ENCODE measurements at places on chromosomes 4 and X. TPM values are rescaled to one million over a fixed set of nuclear protein-coding genes. Genes with fewer than 3 reads are reported as not detected.
A peak's percentile ranks its signal among the peaks of the same experiment; 100 is the strongest.

Gene XAGE1B
- not detected for total RNA-seq

DNA sequence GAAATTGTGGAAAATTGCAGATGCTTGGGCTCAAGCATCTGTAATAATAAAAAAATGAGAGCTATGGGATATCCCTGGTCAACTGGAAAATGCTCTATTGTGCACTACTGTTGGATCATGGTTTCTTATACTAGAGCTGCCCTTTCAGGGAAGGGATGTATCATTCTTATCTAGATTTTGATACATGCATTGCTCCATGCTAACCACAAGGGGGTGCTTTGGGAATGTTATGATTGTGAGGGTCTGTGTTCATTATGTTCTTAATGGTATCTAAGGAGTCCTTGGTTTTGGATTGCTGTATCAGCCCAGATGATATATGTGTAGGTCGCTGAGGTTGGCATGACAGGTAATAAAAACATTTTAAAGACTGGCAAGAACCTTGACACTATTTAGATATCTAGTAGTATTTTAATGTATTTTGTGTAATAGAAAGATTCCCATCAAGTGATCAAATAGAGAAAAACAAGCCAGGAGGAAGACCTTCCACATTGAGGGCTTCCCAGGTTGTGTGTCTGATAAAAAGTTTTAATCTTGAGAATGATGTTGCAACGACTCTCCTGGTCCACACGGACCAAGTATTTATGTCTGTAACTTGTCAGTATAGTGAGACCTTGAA is 49.2 kb upstream of the TLR2 start:
- no peak for DNase-seq

- no peak for DNase-seq
Observed at GRCh38 chrX:136629084-136629750, 18.7 kb upstream of the CD40LG start.

- no peak for DNase-seq
Observed at GRCh38 chrX:94758130-94758529, 1084.1 kb downstream of the FAM133A start.

Gene CENPVL1
- not detected for total RNA-seq

DNA sequence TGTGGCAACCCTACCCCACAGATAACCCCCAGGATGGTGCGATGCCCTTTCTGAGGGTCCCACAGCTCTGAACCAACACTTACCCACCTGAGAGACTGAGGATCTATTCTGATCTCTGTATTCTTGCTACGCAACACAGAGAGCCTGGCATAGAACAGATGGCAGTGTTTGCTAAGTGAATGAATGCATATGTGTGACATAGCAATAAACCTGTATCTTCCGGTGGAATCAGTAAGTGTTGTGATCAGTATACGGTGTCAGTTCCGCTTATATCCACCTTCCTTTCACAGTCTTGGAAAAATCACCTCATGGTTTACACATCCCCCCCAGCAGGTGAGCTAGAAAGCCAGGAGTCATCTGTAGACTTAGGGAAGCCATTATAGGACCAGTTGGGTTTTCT is 5.9 kb upstream of the HSD17B10 start:
- no peak for DNase-seq

Gene SPACA5
- not detected for total RNA-seq

Gene SLC9B1
- total RNA-seq, result not detected

DNA sequence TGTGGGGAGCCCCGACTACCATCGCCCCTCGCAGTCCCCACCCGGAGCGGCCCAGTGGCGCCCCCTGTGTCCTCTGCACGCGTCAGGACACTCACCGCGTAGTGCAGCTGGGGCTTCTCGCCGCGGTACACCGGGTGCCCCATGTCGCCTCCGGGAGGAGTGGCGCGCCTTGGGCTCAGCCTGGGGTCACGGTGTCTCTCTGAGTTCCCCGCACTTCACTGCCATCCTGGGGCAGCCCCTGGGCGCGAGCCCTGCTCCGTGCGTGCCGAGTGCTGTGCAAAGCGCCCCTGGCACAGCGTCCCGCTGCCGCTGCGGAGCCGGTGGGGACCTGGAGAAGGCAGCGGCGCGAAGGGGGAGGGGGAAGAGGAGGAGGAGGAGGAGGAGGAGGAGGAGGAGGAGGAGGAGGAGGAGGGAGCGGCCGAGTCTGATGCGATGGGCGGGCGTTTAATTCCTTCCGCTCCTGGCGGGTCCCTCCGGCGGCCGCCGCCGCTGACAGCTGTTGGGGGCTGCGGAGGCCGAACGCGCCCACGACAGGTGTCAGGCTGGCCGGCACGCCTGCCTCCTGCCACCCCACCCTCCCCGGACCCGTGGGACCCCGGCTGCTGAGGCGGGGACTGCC is 134.3 kb downstream of the AMELX start:
- DNase-seq, result peak; percentile 41

DNA sequence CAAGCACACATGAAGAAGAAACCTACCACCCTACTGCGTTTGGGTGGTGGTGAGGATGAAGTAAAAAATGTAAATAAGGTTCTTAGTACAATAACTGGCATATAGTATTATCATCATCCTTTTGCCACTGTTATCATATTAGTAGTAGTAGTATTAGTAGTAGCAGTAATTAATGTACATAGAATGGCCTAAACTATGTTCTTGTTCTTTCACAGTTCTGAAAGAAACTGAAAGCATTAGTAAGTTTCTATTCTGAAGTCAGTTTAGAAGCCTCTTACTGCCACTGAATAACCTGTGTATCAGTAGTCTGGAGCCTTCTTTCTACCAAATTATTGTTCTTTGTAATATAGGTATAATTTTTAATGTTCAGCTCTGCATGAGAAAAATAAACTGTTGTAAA is 21.0 kb downstream of the COL4A6 start:
- no peak for DNase-seq

DNA sequence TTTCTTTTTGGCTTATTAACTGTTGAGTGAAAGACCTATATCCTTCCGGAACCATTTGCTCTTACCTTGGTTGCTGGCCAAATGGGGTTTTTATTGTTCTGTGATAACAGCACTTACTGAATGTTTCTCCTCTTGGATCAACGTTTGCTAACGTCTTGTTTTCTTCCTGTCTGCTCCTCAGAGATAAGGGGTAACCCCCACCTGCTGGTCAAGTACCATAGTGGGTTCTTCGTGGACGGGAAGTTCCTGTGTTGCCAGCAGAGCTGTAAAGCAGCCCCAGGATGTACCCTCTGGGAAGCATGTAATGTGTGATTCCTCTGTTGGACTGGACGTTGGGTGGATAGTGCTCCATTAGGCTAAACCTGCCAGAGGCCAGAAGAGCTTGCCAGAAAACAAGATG is 15.3 kb downstream of the BMX start:
- DNase-seq, result no peak

DNA sequence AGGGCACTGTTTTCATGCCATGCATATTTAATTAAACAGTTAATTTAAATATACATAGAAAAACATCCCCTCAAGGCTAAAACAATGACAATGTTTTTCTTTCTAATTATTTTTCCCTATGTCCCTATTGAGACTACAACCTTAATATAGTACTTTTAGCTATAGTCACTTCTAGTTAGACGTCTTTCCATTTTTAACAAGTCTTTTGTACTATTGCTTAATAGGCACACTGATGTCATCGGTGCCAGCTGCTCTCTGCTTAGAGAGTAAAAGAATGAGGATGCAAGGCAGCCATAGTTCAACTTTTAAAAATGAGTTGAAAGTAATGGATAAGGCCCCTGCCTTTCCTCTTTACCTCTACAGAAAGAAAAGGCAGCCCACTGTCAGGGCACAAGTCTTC is 191.1 kb downstream of the KCTD8 start:
- DNase-seq, result no peak

Gene FAM53A
- total RNA-seq, result not detected

DNA sequence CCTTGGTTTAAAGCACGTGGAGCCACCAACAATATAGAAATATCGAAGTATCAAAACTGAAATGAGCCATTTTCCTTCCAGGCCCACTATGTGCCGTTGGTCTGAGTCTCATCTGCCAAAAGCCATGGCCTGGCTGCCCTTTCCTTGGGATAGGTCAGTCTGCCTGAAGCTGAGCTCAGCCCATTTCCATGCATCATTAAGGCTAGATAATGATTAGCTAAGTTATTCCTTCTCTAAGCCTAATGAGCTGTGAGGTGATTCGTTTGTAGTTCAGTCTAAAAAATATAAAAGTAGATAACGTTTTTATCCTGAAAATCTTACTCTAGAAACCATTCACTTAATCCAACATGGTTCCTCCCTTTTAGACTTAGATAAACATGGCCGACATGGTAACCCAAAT is 936.2 kb upstream of the LCORL start:
- DNase-seq, result no peak

GRCh38 chr4:16289897-16290554 is 63.8 kb upstream of the TAPT1 start:
- no peak for DNase-seq

Gene YY2
- 4.3 TPM for total RNA-seq

Gene RPA4
- 19.0 TPM for total RNA-seq

DNA sequence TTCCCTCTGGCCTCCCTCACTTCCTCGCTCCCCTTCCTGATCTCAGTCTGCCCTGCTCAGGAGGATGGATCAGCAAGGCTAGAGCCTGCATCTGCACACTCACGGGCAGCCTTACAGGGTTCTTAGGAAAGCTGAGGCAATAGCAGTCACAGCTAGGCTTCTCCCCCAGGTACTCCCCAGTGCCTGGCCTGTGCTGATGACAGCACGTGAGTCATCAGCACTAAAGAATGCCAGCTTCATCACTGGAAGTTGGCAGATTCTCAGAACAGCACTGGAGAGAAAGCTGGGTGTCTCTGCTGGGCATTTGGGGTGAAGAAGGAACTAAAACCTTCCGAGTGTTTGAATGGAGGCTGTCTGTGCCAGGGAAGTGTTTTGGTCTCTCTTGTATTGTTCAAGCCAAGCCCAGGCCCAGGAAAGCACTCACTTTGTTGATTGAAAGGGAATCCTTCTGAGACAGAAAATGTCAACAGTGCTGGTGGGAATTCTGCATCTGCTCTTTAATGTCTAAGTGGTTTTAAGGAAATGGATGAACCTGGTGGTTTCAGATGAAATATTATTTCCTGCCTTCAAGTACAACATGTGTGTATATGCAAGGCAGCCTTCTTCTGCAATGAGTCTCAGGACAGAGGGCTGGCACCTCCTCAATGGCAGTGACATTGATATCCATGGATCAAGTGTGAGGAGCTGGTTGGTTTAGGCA is 73.0 kb upstream of the SCOC start:
- no peak for DNase-seq

GRCh38 chr4:38324861-38325628 is 339.0 kb upstream of the KLF3 start:
- DNase-seq, result no peak

Gene IBSP
- not detected for total RNA-seq

Gene VEGFC
- total RNA-seq, result 2.6 TPM

GRCh38 chr4:184280591-184281071 is 63.0 kb upstream of the ENPP6 start:
- no peak for DNase-seq

Gene MXRA5
- total RNA-seq, result 1.8 TPM

Gene SPARCL1
- 116 TPM for total RNA-seq

GRCh38 chrX:22527302-22527701 is 254.6 kb downstream of the CBLL2 start:
- DNase-seq, result no peak

GRCh38 chr4:40617872-40618271 is 11.8 kb downstream of the RBM47 start:
- DNase-seq, result no peak

- no peak for DNase-seq
Observed at GRCh38 chr4:169124661-169125060, 114.6 kb upstream of the CBR4 start.

- DNase-seq, result no peak
Observed at GRCh38 chr4:112560084-112560483, 44.1 kb upstream of the NEUROG2 start.

DNA sequence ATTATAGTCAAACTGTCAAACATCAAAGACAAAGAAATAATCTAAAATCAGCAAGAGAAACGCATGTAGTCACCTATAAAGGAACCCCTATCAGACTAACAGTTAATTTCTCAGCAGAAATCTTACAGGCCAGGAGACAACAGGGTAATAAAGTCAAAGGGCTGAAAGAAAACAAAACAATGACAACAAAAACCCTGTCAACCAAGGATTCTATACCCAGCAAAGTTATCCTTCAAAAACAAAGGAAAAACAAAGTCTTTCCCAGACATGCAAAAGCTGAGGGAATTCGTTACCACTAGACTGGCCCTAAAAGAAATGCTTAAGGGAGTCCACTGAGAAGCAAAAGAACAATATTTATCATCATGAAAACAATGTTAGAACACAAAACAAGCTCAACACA is 22.1 kb downstream of the TMEM154 start:
- DNase-seq, result no peak

Gene MAGEA9B
- not detected for total RNA-seq

DNA sequence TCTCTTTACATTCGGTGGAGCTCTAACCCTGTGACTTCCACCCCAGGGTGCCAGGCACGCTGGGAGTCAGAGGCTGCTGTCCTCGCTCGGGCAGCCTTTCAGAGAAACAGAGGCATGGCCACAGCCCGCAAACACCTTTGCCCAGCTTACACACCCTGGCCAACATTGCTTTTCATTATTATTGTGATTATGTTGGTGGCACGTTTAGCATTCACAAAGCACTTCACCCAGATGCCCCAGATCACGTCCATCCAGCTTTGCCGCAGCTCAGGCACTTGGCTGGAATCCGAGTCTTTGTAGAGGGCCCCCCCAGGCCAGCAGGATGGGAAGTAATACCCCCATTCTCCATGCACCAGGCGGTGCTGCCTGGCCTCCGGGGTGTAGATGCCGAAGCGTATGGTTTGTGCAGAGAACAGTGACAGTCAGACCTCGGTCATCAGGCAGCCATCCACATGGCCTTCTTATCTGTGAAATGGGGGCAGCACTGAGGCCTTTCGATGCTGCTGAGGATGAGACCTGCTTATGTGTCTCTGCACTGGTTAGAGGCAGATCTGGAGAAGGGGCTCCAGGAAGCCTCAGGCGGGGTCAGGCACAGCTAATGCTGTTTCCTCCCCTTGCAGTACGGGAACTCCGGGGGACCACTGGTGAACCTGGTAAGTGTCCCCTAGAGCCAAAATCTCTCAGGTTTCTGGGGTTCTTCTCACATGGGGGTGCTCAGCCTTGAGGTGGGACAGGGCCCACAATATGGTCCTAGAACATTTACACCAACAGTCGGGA is 22.3 kb downstream of the HTRA3 start:
- DNase-seq, result no peak

Gene OTUD6A
- not detected for total RNA-seq

DNA sequence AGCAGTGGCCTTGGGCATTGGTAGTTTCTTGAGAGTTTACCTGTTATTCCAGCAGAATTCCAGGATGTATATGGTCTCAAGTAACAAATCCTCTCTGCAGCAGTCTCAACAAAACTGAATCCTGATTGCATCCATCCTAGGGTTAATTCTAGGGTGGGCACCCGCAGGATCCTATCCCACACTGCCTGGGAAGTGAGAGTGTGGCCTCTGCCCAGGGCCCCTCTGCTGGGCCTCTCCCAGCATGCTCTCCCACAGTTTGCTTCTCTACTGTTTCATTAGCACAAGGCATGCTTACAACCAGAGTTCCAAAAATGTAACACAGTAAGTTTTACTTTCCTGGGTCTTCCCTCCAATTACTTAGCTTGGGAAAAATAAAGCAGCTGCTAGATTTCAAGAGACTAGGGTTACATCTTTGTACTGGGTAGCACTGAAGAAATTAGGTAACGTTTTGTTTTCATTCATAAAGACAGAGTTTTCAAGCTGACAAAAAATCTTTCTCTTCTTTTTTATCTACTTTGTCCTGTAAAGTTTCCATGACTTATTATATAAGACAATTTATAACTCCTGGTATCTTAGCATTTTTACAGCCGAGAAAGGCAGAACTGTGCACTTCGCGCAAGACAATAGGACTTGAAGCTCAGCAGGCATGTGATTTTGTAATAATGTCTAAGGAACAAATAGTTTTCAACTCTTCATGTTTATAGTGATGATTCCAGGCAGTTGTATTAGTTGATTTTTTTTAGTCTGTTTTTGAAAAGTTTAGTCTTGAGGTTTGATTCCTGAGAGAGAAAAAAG is 131.2 kb upstream of the PCDH18 start:
- DNase-seq, result no peak

Gene SUPT20HL2
- total RNA-seq, result not detected
